Renal pelvis (tissue), 12 donors: ENCODE measurements at places on chromosomes 13 and 19.
A peak's percentile ranks its signal among the peaks of the same experiment; 100 is the strongest.

DNA sequence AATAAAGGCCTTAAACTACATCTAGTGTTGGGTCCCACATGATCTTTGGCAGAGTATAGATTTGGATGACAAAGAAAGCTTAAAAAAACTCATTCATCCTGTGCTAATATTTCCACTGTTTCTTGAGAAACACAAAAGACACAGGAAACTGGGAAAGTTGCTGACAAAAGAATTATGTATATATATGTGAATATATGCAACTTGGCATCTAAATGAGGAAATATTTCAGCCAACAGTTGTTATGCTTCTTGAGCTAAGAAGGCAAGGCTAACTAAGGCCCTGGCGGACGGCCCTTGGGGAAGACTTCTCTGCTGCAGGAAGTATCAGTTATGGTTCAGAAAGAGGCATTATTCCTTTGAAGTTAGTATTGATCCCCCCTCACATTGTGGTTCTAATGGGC is 491.8 kb downstream of the DIAPH3 start:
- peak; percentile 46 for DNase-seq

DNA sequence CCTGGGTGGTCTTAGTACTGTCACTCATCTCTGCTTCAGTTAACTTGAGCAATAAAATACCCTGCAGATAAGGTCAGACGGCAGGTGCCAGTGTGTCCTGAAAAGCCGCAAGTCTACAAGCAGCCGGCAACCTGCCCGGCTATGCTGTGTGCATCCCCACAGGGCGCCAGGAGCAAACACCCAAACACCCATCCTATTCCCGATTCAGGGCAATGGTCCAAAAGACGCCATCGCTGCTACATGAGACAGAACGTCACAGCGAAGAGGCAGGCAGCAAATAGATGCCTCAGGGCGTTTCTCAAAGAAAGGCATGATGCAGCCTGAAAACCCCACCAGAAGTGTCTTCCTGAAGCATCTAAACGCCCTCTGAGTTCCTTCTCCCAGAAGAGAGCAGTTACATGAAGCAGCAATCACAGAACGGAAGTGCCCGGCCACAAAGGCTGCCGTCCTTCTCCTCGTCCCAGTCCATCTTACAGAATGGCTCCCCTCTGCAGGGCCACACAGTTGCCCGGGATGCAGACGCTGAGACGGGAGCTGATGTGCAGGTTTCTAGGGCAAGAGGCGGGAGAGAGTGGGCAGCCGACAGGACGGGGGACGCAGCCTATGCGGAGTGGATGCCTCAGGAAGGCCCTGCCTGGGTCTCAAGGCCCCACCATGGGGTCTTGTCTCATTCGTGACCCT is 35.1 kb downstream of the RASA3 start:
- DNase-seq: no peak

DNA sequence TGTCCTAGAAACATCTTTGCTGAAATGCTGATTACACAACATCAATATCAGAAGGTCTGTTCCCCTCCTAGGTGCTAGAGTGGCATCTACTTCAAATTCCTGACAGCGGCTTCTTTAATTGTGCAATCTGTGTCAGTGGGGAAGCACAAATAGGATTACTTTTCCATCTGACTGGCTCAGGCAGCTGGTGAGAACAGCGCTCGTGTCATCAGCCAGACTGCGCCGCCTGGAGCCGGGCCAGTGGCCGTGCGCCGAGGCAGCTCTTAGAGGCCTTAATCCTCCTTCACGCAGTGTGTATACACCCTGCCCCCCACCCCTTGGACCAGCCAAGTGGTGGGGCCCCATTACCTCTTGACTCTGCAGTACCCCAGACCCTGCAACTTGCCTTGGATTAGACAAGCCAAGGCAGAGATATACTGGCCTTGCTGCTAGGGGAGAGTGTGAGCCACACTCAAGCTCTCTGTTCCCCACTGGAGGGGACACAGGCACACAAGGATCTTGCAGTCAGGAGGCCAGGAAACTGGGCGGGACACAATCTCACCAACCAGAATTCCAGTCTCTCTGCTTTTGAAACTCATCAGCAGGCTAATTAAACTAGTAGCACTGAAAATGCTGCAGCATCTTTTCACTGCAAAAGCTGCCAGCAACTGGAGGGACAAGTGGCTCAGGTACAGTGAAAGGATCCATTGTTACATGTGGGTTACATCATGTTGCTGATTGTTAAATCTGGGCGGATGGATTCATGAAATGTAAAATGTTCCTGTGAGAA is 48.9 kb upstream of the EPHX3 start:
- no peak for DNase-seq

GRCh38 chr19:15529774-15530372 is 21.5 kb downstream of the CYP4F22 start:
- DNase-seq: no peak

- no peak for DNase-seq
Observed at GRCh38 chr13:36131931-36132297, 732 bp upstream of the DCLK1 start.

DNA sequence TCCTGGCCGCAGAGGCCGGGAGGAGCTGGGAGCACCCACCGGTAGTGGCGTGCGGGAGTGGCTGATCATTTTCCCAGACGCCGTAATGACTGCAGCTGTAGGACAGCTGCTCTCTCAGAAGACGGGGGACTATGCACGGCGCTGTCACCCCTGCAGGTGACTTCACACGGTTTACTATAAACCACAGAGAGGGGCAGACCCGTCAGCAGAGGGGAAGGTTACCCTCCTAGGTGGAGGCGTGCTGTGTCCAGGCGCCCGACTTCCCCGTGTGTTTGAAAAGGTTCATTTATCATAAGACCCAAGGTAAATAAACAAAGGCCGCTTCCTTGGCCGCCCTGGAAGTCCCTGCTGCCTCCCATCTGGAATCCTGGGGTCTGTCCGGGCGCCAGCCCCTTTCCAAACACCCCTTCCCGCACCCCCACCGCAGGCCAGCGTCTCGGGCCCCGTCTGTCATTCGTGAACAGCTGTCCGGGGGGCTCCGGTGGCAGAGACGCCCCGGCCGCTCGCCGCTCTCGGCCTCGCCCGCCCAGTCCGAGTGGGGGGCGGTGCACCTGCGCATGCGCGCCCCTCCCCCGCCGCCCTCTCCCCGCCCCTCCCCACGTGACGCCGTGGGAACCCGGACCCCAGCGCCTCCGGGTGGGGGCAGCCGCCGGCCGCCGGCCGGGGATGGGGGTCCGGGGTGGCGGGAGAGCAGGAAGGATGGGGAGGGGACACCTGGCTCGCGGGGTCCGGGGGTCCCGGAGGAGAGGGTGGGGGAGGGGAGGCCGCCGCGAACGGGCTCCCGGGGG is 915 bp downstream of the SHC2 start:
- peak; percentile 65 for DNase-seq

GRCh38 chr13:113489171-113489548 is 1.4 kb downstream of the DCUN1D2 start:
- no peak for DNase-seq

DNA sequence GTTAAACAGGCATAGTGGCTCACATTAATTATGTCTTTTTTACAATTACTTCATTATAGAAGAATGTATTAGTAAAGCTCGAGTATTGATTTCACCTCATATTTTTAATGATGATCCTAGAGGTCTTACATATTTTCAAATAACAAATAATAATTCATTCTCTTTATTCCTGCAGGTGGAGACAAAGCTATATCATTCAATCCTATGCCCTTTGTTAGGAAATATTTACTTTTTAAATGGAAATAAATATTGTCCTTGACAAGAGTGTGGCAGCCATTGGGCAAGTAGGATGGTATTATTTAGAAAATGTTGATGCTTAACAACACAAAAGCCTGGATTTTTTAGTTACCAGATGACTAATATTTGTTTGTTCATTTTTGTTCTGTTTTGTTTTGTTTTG is 127.6 kb downstream of the COG6 start:
- DNase-seq: no peak

- no peak for DNase-seq
Observed at GRCh38 chr13:20410726-20411125, 114.9 kb downstream of the CRYL1 start.

DNA sequence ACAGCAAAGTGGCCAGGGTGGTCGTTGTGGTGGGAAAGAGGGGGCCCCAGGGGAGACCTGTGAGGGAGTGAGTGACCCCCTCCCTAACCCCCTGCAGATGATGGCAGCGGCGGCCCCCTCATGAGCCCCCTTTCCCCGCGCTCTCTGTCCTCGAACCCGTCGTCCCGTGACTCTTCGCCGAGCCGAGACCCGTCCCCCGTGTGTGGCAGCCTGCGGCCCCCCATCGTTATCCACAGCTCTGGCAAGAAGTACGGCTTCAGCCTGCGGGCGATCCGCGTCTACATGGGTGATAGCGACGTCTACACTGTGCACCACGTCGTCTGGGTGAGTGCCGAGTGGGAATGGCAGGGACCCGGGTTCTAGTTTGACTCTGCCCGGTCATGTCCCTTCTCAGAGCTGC is 8.1 kb upstream of the PIK3R2 start:
- no peak for DNase-seq

DNA sequence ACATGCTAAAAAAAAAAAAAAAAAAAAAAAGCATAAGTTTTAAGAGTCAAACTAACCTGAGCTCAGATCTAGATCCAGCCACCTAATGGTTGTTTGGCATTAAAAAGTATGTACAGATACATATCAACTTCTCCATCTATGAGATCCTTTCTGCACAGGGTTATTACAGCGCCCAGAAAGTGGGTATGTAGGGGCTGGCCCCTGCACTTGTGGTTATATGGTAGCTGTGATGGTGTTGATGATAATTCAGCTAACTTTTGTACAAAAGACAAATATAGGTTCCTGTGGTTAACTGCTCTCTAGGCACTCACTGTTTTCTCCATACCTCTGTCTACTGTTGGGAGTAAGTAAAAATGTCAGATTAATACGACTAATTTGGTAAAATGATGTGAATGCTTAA is 81.7 kb downstream of the TNFRSF19 start:
- no peak for DNase-seq

GRCh38 chr13:25319771-25320170 is 18.3 kb downstream of the NUP58 start:
- no peak for DNase-seq
